ENCODE measurements at places on chromosomes 7 and 10.
A peak's percentile ranks its signal among the peaks of the same experiment; 100 is the strongest.

DNA sequence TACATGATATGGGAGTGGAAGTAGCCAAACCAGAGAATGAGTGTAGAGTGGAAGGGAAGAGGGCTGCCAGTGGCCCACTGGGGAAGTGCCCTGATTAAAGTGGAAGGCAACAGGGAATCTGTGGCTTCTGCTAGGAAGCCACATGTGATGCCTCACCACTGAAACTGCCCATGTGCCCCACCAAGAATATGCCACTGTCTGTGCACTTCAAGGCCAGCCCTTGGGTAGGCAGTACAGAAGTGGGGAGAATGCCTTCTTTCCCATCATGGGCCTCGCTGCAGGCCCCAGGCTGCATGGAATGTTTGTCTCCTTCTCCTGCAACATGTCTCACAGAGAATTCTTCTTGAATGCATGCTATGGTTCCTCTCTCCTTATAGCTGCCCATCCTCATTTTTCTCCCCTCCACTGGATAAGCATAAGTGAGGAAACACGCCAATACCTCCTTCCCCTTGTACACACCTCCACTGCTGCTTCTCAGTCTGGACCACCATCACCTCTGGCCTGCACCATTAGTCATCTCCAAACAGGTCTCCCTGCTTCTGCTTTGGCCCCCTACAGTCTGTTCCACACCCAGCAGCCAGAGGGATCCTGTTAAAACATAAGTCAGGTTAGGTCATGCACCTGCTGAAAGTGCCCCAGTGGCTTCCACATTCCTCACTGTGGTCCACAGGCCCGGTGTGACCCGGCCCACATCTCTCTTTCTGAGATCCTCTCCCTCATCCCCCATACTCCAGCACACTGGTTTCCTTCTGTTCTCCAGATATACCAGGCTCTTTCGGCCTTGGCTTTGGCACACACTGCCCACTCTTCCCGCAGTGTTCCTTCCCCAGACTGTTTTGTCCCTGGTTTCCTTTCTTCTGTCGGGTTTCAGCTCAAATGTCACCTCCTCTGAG is 37.1 kb downstream of the SNX10 start:
- no peak for DNase-seq

DNA sequence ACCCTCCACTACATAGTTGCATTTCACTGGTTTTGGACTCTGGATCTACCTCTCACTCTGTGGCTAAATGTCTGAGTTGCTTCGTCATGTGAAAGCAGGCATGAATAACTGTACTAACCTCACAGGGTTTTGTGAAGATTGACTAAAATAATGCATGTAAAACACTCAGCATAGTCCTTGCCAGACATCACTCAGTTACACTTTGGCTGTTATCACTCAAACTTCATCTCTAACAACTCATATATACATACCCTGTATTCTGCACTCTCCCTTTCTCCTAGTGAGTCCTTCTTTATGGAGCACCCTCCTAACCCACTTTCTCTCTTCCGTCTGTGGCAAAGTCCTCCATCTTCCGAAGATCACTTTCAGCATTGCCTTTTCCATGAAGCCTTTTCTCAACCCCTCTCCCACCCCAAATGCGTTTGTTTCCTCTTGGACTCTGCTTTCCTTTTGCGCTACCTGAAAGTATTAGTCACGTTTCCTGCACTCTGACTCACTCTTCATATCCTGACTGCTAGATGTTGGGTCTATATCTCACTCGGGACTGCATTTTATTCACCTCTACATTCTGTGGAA is 72.6 kb downstream of the OSBPL3 start:
- DNase-seq, result no peak

DNA sequence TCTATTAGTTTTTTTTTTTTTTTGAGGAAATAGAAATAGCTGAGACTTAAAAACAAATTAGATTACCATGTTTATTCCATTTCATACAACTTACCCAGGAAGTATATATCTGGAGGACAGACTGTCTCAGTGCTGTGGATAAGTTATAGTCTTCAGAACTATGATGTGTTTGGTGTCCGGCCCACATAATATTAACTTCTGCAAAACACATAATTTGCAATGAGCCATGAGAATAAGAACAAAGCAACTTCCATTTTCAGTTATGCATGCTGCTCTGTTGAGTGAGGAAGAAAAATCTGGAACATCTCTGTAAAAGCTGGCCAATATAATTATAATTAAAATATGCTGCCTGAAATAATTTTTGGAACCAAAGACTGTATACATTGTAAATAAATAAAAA is 130.9 kb downstream of the AGMO start:
- no peak for DNase-seq

DNA sequence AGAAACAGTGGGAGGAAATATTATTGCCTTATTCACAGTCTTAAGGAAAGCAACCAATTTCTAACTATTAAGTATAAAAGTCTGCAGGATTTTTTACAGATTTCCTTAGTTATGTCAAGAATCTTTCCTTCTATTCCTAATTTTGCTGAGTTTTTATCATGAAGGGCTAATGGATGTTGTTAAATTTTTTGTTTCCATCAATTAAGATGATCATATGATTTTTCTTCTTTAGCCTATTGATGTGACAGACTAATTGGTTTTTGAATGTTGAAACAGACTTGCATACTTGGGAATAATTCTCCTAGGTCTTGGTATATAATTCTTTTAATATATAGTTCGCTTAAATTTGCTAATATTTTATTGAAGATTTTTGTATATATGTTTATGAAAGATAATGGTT is 569.1 kb upstream of the KCND2 start:
- DNase-seq, result no peak

GRCh38 chr7:156198277-156198676 is 386.0 kb upstream of the SHH start:
- DNase-seq, result no peak

- no peak for DNase-seq
These were observed 87.1 kb downstream of the HIBADH start for GRCh38 chr7:27575613-27576012.

- no peak for DNase-seq
These were observed 253.8 kb downstream of the MAD1L1 start for GRCh38 chr7:1978656-1979590.

- DNase-seq, result no peak
These were observed 125.9 kb upstream of the HPS1 start for GRCh38 chr10:98572594-98572993.

- no peak for DNase-seq
These were observed 283.0 kb downstream of the ADK start for GRCh38 chr10:74433993-74434392.

DNA sequence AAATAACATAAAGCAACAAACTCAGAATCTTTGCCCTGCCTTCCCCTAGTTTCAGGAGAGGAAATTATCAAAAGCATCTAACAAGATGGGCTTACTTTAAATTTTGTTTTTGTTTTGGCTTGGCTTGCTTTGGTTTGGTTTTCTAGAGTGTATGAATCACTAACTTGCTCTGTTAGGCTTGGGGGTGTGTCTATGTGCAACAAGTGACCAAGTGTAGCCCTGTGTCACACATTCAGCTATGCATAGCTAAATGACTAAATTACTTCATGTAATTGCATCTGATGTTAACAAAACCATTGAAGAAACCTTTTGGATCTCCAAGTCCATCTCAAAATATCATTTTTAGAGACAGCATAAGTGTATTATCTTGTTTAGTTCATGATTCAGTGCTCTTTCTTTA is 251.0 kb downstream of the TFEC start:
- no peak for DNase-seq

- DNase-seq, result no peak
These were observed 873.9 kb downstream of the GRID1 start for GRCh38 chr10:85492684-85493083.

DNA sequence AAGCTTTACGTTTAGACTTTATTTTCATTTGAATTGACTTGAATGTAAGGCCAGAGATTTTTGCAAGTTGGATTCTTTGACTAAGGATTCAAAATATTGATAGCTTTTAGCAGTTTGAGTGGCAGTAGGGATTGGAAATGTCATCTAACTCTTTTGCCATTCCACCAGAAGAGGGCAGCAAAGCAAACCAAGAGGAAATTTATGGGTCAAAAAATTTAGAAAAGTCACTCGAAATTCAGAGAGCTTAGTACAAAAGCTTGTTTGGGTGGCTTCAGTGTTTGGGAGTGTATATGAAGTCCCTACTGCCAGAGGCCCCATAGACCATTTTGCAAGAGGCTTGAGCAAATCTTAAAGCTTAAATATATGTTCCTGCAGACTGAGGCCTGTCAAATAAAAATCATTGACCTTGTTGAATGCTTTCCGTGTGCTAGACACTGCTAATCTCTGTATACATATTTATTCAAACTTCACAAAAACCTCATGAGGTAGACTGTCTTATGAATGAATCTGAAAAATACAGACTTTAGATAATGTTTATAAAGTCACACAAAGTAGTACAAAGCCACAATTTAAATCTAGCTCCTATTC is 44.6 kb upstream of the RSBN1L start:
- no peak for DNase-seq

DNA sequence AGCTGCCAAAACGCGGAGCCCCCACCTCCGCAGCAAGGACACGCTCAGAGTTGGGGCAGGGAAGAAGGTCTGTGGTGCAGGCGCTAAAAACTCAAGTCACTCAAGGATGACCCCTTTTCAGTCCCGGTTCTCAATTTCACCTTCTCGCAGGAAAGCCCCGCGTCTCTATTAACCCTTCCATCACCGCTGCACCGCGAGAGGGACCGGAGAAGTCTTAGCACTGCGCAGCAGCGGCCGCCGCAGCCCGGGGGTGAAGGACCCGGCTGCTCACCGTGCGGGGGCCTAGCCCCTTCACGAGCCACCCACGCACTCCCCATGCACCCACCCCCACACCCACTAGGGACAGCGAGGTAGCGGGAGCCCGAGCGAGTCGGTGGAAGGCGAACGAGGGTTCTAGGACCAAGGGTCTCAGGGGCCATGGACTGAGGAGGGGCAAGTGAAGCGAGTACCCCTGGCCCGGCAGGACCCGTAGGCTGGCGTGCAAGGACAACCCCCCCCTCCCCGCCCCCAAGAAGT is 162.9 kb downstream of the SH3PXD2A start:
- no peak for DNase-seq

DNA sequence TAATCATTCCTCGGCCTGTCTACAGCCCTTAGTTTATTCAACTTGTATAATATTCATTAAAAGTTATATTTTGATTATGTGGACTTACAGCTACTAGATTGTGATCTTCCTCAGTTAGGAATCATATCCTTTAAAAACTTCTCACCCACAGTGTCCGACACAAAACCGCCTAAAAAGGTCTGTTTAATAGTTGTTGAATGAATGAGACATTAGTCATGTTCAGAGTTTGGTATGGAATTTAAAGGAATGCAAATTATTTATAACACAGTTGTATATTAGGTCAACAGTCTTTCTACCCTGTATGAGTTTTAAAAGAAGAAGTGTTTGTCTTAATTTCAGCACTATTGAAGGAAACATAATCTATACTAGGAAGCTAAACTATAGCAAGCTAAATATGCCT is 390.0 kb downstream of the ARL4A start:
- no peak for DNase-seq

GRCh38 chr7:101671371-101672356 is 42.6 kb upstream of the MYL10 start:
- no peak for DNase-seq

GRCh38 chr7:30707391-30708357 is 25.4 kb upstream of the CRHR2 start:
- no peak for DNase-seq

- no peak for DNase-seq
These were observed 110.8 kb downstream of the JAZF1 start for GRCh38 chr7:28069807-28070206.

DNA sequence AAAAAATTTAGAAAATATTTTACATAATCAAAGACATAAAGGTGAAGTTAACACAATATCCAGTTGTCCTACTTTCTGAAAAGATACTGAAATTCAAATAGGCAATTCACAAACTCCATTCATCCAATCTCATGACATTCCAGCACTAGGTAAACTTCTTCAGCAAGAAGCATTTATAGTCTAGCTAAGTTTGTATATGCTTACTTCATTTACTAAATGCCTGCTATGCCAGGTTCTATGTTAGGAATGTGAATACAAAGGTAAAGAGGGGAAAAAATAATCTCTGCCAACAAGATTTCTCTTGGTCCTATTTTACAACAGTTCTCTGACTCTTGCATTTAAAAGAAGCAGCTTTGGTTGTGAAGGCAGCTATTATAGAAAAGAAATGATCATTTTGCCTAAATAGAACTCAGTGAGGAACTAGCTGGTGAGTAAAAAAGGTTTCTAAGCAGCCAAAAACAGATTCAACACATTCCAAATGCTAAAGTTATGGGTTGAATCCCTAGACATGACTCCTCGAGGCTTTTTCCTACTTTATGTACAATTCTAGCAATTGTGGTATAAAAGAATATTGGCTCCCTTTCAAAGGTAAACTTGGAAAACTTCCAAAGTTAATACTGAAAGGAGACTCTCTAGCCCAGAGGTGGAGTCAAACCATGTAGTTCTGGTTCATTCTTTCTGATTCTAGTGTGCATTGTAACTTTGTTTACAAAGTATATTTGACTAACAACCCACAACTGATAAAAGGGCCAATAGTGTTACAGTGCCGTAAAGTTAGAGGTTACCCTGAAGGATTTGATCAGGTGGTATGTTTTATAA is 30.9 kb upstream of the KLHL7 start:
- no peak for DNase-seq

GRCh38 chr7:155811895-155812761 is at the start of gene SHH:
Gene SHH, minus strand, starts transcription at chr7:155812463. Its CDS starts 341 bp downstream, at chr7:155812122.
- DNase-seq, result no peak

GRCh38 chr7:130887957-130888371 is 154.0 kb upstream of the KLF14 start:
- no peak for DNase-seq

GRCh38 chr10:7598771-7599170 is 68.0 kb downstream of the ITIH5 start:
- DNase-seq, result no peak

DNA sequence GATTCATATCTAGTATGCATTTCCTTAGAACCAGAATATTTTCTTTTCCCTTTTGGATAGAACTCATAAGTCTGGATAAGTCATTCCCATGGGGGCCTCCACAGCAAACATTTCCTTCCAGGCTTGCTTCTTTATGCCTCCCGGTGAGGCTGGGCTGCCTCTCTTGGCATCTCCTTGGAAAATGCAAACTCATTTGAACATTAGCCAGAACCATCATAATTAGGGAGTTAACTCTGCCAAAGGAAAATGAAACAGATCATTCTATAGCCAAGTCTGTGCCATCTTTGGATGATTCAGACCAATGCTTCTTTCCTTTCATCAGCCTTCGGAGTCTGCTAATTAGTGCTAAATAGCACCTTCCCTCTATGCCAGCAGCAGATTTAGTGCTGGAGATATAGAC is 81.1 kb downstream of the PLPP4 start:
- DNase-seq, result no peak

GRCh38 chr10:75392744-75393143 is 8.8 kb downstream of the ZNF503 start:
- DNase-seq, result no peak

DNA sequence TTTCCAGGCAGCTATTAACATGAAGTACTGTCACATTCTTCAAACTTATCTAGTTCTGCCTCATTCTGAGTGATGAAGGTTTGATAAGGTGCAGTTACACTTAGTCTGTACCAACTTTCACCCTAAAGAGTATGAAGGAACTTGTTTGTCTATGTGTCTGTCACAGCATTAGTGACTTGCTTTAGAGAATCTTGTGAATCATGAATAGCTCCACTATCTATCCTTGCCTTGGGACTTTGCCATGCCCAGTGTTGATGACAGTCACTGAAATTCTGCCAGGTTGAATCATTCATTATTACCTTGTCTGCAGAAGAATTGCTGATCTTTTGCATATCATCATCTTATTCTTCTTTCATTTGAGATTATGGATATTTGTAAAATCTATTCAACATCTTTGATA is 50.9 kb upstream of the A1CF start:
- no peak for DNase-seq

- peak; percentile 58 for DNase-seq
These were observed at the start of gene AP3M1 for GRCh38 chr10:74150204-74150989. Gene AP3M1, minus strand, starts transcription at chr10:74150828. Its CDS starts 12,449 bp downstream, at chr10:74138379.

GRCh38 chr7:50304129-50304910 is at the start of gene IKZF1:
Gene IKZF1, plus strand, starts transcription at chr7:50304716. Its CDS starts 14,346 bp downstream, at chr7:50319062.
- DNase-seq, result no peak
